ENCODE measurements at places on chromosomes 1 and 21.

DNA sequence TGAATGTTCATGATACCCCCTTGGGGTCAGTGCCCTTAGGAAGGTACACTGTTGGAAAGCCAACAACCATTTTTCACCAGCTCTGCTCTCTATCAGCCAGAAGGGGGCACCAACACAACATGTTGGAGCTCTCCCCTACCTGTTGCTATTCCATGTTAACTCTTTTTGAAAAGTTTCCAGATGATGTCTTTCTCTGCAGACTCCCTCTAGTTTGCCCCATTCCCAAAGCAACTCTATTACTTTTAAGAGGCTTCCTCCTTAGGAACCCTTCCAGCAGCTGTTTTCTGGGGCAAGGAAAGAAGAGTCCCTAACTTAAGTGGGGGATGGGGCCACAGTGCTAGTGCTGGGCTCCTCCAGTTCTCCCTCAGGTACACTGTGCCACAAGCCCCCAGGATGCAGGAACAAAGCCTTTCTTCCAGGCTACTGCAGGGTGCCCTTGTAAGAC is 22.9 kb upstream of the NDC1 start:
- DNase-seq = peak; percentile 59

- peak; percentile 59 for DNase-seq
Observed at GRCh38 chr21:31866077-31866511, 6.7 kb upstream of the HUNK start.

DNA sequence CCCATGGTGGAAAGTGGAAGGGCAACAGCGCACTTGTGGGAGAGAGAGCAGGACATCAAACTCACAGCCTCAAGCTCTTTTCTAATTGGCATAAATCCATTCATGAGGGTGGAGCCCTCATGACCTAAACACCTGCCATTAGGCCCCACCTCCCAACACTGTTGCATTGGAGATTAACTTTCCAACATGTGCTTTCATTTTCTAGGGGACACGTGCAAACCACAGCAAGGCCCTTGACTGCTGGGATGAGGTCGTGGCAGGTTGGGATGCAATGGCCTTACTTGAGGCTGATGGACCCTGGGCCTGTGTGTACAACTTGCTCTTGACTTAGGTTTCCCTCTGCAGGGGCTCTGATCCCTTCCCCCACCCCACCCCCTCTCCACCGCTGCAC is 35.9 kb upstream of the NEK2 start:
- no peak for DNase-seq

GRCh38 chr1:226874579-226875425 is 4.4 kb downstream of the PSEN2 start:
- DNase-seq = no peak

DNA sequence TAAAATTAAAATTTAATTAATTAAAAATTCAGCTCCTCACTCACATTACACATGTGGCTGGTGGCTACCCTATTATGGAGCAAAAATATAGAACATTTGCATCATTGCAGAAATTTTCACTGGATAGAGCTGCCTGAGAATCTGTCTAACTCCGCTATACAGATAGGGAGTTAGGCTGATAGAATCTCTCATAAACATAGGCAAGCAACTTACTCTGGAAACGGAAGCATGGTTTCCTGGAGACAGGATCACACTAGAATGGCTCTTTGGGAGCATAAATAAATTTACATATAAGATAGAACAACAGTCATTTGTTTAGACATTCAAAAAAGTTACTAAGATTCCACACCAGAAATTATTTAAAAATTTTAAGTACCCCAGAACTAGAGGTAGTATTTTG is 12.2 kb upstream of the LAMC2 start:
- DNase-seq = no peak

- no peak for DNase-seq
Observed at GRCh38 chr1:221892301-221892830, 150.5 kb upstream of the DUSP10 start.

DNA sequence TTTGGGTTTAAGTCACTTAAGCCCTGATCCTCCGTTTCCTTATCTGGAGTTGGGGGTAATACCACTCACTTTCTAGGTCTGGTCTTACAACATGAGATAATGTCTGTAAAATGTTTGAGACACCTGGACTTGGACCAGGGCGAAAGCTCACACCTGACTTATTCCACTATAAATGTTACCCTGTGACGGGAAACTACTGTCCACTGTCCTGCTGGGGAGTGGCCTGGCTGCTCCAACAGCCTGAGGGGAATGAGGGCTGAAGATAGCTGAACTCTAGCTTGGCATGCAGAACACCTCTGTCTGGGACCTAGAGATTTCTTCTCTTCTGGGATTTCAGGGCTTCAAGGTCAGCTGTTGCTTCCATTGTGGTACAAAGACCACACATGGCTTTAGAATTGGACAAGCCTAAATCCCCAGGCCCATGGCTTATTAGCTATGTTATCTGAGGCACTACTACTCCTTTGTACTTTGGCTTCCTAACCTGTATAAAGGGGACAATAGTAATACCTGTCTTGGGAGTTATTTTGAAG is 9.5 kb upstream of the A3GALT2 start:
- no peak for DNase-seq

All from RWPE1 (cell line).